ENCODE measurements at places on chromosomes 12 and 14.

DNA sequence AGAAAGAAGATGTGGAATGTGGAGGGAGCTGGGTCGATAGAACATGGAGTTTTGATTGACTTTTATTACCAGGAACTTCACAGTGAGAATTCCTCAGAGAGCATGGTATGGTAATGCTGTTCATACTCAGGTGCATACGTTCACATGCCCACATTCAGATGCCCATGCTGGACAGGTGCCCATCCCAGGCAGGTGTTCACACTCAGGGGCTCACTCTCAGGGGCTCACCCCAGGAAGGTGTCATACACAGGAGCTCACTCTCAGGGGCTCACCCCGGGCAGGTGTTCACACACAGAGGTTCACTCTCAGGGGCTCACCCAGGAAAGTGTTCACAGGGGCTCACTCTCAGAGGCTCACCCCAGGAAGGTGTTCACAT is 360.0 kb upstream of the SFSWAP start:
- DNase-seq, result no peak

DNA sequence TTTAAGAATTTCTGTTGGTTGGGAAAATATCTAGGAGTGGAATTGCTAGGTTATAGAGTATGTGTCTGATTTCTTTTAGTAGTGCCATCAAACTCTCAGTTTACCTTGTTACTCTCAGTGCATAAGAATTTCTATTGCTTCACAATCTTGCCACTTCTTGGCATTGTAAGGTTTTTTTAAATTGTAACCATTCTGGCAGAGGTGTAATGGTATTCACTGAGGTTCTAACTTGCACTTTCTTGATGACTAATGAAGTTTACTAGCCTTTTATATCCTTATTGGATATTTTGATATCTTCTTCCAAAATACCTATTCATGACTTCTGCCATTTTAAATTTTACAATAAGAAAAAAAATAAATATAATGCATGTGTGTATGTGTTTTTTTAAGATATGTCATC is 478.0 kb downstream of the NAV3 start:
- DNase-seq, result no peak

GRCh38 chr14:76583174-76583573 is 178.1 kb upstream of the VASH1 start:
- no peak for DNase-seq

DNA sequence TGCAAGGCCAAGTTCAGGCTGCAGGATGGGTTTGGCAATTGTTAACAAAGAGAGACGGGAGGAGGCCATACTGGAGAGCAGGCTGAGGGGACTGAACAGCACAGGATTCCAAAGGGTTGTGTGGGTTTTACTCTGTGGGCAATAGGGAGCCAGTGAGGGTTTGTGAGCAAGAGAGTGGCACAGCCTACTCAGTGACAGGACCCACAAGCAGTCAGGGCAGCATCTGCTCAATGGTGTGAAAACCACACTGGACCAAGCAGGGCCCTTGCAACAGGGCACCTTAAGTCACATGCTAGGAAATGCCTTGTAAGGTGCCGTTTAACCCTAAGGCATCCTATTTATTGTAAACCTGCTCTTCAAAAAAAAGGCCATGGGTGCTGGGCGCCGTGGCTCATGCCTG is 22.0 kb downstream of the SYNE3 start:
- no peak for DNase-seq

GRCh38 chr12:128754275-128754674 is 69.5 kb downstream of the SLC15A4 start:
- DNase-seq, result no peak

DNA sequence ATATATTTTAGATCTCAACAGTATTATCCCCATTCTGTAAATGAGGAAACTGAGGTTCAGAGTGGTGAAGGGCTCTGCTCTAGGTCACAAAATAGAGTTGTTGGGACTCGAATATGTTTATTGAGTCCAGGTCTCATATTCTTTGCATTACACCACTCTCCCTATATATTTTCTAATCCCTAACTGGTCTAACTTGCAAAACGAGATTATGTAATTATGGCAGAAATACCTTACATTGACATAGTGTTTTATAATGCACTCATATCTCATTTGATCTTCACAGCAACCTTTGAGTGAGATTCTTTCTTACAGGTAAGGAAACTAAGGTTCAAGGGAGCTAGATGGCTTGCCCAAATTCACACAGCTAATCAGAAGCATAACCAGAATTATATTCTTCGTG is 106.9 kb upstream of the LRIG3 start:
- no peak for DNase-seq

GRCh38 chr12:131409211-131409610 is 301.7 kb upstream of the SFSWAP start:
- no peak for DNase-seq

- DNase-seq, result no peak
Measured at GRCh38 chr12:76830436-76830835, 48.4 kb downstream of the CSRP2 start.

DNA sequence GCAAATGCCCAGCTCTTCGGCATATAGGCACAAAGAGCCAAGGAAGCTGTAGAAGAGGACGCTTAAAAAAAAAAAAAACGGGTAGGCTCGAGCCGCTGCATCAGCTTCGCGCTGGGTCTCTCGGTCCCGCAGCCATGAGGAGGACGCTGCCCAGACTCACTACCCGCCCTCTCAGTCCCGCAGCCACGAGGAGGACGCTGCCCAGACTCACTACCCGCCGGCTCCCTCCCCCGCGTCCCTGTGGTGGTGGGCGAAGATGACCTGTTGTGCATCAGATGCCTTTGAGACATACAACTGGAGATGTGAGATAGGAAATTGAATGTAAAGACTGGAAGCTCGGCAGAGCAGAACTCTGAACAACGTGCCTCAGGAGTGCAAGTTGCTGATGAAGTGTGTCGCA is 11.4 kb upstream of the SPSB2 start:
- DNase-seq, result no peak

DNA sequence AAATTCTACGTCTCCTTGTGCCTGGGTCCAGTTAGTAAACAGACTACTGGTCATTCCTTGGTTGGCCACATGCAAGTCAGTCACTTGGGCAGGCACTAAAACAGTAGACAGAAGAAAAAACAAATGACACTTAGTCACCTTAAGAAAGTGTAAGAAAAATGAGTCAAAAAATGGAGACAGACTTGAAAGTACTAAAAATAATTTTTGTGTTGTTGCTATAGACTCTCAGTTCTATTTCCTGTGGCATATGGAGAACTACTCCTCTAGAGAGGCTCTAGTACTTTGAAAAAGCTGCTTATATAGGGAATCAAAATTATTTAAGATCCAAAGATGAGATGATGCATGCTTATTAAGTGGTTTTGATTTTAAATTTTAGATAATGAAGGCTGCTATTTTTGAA is 56.0 kb downstream of the PTPRB start:
- no peak for DNase-seq

- no peak for DNase-seq
Measured at GRCh38 chr14:75333606-75334548, 55.2 kb downstream of the FOS start.

DNA sequence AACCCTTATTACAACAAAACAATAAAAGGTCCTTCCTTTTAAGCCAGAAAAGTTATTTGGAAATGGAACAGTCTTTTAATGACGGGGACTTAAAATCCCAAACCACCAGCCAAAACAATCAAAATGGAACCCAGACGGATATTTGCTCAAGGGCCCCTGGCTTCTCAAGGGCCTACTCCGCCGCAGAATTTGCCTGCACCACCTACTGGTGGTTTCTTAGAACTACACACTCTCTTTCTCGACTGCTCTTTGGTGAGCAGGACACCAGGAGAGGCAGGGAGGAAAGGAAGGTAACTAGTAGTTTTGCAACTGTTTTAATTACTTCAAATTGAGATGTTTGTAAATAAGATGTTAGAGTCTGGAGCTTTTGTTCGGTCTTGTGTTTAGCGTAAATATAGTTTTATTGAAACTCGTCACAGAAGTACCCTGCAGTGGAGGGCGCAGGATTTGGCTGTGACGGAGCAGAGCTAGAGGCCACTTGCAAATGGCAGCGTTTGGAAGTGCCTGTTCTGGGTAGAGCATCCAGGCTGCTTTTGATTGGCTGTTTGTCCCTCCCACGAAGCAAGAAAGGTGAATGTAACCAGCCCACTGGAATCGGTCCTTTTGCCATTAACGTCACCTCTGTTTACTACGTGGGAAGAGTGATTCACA is 238.5 kb downstream of the CACNA1C start:
- DNase-seq, result no peak

GRCh38 chr12:6570264-6570887 is 2.3 kb upstream of the NOP2 start:
- DNase-seq, result no peak

DNA sequence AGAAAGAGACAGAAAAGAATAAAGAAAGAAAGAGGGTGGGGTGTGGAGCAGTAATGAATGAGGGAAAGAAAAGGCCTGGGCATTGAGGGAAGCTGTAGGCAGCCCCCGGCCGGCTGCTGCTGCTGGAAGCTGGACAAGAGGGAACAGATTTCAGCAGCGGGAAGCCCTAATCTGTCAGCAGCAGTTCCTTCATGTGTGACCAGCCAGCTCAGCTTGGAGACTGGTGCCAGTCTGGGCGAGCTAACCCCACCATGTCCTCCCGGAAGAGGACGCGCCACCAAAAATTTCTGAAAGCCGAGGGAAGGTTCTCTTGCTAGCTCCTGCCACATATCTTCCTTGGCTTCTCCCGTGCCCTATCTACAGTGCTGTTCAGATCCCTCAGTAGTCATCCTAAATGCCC is 236.8 kb downstream of the GRIN2B start:
- no peak for DNase-seq

GRCh38 chr12:105330283-105330930 is at the start of gene C12orf75:
Gene C12orf75 (plus strand): TSS chr12:105330691. CDS start chr12:105330892, 201 bp downstream.
- DNase-seq, result peak; percentile 81

DNA sequence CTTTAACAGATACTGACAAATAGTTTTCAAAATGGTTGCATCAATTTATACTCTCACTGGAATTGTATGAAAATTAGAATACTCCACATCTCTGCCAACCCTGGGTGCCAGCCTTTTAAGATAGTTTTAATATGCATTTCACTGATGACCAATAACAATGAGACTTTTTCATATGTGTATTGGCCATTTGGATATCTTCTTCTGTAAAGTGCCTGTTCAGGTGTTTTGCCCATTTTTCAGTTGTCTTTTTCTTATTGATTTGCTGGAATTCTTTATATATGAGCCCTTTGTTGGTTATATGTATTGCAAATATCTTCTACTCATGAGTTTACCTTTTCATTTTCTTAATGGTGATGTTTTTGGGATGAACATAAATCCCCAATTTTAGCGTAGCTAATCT is 16.7 kb upstream of the RNU6-7 start:
- DNase-seq, result no peak

- no peak for DNase-seq
Measured at GRCh38 chr14:47442211-47442610, 233.2 kb downstream of the MDGA2 start.

GRCh38 chr12:47361389-47362021 is 281.7 kb upstream of the AMIGO2 start:
- no peak for DNase-seq

Data from activated gamma-delta T cell (primary cell).